ENCODE measurements at places on chromosomes 13 and 19.

GRCh38 chr13:101552786-101553185 lies 100.3 kb downstream of the ITGBL1 start:
- no peak for DNase-seq

- DNase-seq: no peak
Measured at GRCh38 chr13:38103851-38104250, 234.3 kb upstream of the TRPC4 start.

GRCh38 chr13:59172076-59172475 lies 991.7 kb downstream of the DIAPH3 start:
- DNase-seq: no peak

GRCh38 chr13:113327766-113328471 lies 30.9 kb downstream of the LAMP1 start:
- no peak for DNase-seq

GRCh38 chr13:52686376-52686775 lies 33.7 kb downstream of the SUGT1 start:
- DNase-seq: no peak

GRCh38 chr13:112726016-112726767 lies 36.4 kb downstream of the ATP11A start:
- DNase-seq: no peak

- no peak for DNase-seq
Measured at GRCh38 chr13:51303063-51303552, 36.4 kb upstream of the SERPINE3 start.

GRCh38 chr19:1942078-1942933 lies 1.3 kb downstream of the CSNK1G2 start:
- DNase-seq: no peak

- peak; percentile 58 for DNase-seq
Measured at GRCh38 chr13:111202745-111203144, 87.6 kb downstream of the ARHGEF7 start.

DNA sequence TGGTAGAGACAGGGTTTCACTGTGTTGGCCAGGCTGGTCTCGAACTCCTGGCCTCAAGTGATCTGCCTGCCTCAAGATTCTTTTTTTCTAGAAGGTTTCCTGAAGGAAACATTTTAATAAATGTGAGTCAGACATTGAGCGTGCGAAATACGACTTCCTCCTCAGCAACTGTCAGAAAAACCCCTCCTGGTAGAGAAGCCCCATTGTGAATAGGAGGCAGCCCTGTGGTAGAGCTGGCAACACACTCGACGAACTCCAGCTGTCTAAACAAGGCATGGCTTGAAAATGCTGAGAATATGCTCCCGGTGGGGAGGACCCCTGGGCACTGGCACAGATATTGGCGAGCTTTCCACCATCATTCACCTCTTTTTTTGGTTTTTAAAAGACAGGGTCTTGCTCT lies 9.8 kb downstream of the ZNF333 start:
- no peak for DNase-seq

- DNase-seq: no peak
Measured at GRCh38 chr13:29710511-29710910, 115.0 kb upstream of the SLC7A1 start.

- no peak for DNase-seq
Measured at GRCh38 chr13:33008946-33009722, 7.1 kb upstream of the KL start.

- no peak for DNase-seq
Measured at GRCh38 chr19:13781547-13781946, 7.3 kb downstream of the C19orf53 start.

Measured in right renal pelvis (tissue), 4 donors.